Foreskin keratinocyte (primary cell): ENCODE measurements at places on chromosomes 16 and 17. TPM values are rescaled to one million over a fixed set of nuclear protein-coding genes. Genes with fewer than 3 reads are reported as not detected.

ATP1B2 gene
- polyA plus RNA-seq: not detected in 2 replicates

PABPN1L gene
- polyA plus RNA-seq: not detected in 2 replicates

DNA sequence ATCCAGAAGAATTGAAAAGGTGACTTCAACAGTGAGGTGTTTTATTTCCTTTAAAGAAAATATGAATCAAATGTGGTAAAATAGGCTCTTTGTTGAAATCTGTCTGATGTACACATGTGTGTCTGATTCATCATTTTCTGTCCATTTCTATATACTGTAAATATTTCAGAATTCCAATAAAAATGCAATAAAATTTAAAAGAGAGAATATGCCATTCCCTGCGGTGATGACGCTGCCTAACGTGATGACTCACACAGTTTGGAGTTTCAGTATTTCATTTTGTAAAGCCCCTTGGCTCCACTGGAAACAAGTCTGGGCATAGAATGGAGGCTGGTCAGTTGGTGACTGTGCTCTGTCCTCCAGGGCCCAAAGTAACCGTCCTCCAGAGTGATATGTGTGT, 482.5 kb upstream of the CDH5 start:
- DNase-seq: peak; percentile 93

DNA sequence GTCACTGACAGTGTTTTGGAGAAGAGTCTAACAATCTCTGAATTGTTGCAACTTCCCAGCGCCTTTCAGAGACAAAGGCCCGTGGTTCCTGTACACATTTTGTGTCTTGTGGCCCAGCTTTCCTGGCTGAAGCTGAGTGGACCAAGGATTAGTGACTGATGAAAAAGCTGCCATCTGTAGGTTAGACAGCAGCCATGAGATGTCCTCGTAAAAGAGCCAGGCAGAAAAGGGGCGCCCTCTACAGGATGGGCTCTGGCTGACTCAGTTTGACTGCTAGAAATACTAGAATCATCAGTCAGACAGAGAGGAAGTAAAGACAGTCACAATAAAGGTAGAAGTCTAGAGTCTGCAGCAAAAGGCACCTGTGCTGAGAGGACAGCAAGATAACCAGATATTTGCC, 26.5 kb upstream of the NF1 start:
- peak; percentile 37 for DNase-seq

DNA sequence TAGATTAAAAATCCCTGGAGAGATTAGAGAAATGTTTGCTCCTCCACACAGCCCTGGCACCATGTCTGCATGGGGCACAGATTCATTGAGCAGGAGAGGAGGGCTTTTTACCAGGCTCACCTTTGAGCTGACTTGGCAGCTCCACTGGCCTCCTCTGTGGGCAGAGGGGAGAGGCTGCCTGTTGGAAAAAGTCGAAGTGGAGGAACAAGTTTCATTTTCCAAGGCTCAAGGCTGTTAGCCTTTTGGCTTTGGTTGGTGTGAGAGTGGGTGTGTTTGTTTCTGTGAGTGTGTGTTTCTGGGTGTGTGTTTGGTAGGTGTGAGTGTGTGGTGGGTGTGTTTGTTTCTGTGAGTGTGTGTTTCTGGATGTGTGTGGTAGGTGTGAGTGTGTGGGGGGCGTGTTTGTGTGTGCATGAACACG, 5.6 kb downstream of the TMEM238L start:
- DNase-seq: no peak

GRCh38 chr17:33732116-33732515, 439.0 kb upstream of the ASIC2 start:
- no peak for DNase-seq
